ENCODE measurements at places on chromosomes 7 and 10. TPM values are rescaled to one million over a fixed set of nuclear protein-coding genes. Genes with fewer than 3 reads are reported as not detected.

CD36 gene
- total RNA-seq = 3.2 TPM

CPVL gene
- total RNA-seq = 42.0 TPM

C10orf67 gene
- total RNA-seq = not detected

TLX1 gene
- total RNA-seq = not detected

ZNF316 gene
- 22.1 TPM for total RNA-seq

SNX10 gene
- total RNA-seq = 7.3 TPM

PLCE1 gene
- total RNA-seq = under 0.01 TPM

PRLHR gene
- total RNA-seq = not detected
